Activated T-cell treated with anti-CD3 and anti-CD28 coated beads, Interleukin-2, amount 50 U/mL, for 4 hours (primary cell): ENCODE measurements at places on chromosomes 5 and 9.

GRCh38 chr5:169944922-169945680, 35.2 kb downstream of the INSYN2B start:
- DNase-seq: no peak

DNA sequence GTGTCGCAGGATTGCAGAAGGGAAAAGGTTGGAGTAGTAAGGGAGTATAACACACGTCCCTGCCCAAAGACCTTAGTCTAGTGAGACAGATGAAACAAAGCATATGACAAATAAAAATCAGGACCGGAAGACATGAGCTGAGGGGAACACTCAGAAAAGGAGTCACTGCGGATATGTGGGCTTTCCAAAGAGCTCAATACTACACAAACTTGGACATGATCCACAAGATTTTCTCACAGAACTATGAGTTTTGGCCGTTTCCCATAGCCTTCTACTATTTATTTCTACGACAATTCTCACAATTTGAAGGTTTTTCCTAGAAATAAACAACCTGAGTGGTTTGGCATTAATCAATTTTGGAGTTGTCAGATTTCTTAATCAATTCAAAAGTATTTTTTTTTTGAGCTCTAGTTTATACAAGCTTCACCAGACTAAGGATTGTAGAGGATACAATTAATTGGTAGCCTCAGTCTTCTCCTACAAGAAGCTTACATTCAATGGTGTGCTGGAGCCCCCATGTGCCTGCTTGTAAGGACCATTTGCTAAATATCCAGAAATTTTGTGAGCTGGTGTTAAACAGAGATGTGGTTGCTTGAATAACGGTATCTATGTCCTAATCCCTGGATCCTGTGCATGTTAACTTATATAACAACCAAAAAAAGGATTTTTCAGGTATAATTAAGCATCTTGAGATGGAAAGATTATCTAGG, 91.4 kb downstream of the ADAMTS12 start:
- no peak for DNase-seq

GRCh38 chr9:134929193-134930158, 11.8 kb upstream of the FCN1 start:
- DNase-seq: no peak

DNA sequence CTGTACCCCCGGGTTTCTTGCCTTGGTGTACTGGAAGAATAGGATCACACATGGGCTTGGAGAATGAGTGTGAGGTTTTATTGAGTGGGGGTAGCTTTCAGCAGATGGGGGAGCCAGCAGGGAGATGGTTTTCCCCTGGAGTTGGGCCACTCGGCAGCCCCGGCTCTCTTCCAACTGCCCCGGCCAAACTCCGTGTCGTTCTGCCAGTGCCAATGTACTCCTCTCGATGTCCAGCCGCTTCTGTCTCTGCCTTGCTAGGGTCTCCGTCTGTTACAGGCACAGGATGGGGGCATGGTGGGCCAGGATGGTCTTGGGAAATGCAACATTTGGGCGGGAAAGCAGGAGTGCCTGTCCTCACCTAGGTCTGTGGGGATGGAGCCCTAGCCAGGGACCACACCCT, 7.6 kb upstream of the PLPP6 start:
- no peak for DNase-seq

DNA sequence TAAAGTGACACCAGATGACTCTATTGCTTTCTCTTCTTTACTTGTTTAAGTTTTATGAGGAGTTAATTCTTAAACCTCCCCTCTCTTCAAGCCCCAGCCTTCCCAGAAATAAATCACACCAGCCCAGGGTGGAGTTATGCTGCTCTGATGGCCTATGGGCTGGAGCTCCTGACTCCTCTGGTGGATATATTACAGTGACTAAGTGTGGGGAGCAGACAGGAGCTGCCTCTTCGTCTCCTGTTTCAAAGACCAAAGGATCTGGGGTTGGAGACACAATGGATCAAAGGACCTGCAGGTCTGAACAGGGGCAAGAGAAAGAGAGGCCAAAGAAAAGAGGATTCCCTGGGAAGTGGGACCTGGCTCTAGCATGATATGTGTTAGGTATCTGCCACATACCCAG, 312.0 kb upstream of the MSX2 start:
- no peak for DNase-seq

DNA sequence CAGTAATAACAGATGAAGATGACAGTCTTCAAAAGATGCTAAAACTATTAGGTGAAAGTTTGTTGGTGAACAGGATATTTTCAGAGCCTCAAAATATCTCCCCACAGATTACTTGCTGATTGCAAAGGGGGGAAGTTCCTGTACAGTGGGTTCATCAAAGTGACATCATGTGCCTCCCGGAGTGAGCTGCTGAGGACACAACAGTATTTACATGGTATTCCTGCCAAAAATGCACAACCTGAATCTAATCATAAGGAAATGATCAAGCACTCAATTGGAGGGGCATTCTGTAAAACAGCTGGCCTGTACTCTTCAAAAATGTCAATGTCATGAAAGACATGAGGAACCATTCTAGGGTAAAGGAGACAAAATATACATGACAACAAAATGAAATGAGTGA, 18.9 kb upstream of the GLIS3 start:
- no peak for DNase-seq

- DNase-seq: no peak
Measured at GRCh38 chr9:135051316-135052038, 36.0 kb upstream of the OLFM1 start.
